ENCODE measurements at places on chromosomes 2 and 18.

- no peak for DNase-seq
These were observed 14.4 kb upstream of the TMEM131 start for GRCh38 chr2:98009887-98010760.

DNA sequence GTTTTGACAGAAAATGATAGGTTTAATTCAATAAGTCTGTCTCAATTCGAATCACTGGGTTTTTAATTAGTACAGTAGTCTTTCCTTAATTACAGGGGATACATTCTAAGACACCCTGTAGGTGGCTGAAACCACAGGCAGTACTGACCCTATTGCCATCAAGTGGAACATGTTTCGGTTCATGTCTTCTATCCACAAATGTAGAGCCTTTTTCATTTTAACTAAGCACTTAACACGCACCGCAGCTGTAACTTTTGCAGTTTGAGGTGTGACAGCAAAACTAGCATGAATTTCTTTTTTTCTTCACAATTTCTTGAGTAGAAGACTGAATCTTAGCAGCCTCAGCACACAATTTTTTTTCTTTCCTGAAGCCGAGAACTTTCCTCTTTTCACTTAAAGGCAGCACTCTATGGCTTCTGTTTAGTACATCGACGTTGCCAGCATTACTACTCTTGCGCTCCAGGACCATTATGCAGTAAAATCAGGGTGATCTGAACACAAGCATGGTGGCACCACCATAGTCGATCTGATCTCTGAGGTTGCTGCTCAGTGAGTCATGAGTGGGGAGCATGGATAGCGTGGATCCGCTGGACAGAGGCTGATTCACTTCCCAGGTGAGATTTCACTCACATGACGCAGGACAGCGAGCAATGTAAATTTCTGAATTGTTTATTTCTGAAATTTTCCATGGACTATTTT is 805.1 kb downstream of the RNF144A start:
- no peak for DNase-seq

- no peak for DNase-seq
These were observed 158.9 kb upstream of the FN1 start for GRCh38 chr2:215594766-215595165.

GRCh38 chr2:236507393-236508085 is 62.1 kb upstream of the ACKR3 start:
- DNase-seq: no peak

DNA sequence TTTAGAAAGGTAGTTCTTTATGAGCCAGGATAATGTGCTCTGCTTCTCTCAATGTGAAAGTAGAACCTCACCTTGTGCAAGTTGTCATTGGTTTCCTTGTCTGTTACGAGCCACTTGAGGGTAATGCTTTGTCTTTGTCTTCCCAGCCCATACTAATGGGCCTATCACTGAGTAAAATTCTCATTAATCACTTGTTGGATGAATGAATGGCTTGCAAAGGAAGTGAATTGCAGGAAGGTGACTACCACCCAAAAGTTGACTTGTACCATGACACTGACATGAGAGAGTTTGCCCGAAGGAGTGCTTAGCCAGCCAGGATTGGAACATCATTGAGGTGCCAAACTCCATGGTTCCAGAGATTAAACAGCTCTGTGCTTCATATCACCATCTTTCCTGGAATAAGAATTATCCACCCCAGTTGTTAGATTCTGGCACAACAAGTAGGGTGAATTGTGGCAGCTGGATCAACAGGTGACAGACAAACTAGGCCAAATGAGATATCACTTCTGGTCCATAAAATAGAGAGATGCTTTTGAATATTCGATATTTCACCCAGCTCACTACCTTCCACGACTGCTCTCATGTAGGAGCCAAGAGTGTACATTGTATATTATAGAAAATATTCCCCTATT is 20.5 kb upstream of the CD28 start:
- no peak for DNase-seq

DNA sequence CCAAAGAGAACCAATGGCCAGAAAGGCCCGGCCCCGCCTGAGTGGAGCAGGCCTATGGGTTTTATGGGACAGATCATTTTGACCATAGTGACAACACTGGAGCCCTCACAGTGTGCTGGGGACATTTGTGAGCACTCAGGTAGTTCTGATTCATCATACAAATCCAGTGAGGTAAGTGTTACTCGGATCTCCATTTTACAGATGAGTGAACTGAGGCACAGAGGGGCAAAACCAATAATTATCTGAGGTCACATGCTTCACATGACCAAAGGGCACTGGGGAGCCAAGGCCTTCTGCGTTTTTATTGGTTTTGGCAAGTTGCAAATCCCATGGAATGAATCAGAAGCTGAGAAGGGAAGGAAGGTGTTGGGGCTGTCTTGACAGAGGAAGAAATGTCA is 111.5 kb upstream of the MGAT5 start:
- DNase-seq: no peak
